Ascending aorta (tissue), 2 donors: ENCODE measurements at places on chromosomes 1 and 21.

- H3K36me3 ChIP-seq, result no peaks in the 10 kb centered on the region
- no peak for DNase-seq
- H3K27me3 ChIP-seq, result no peaks in the 10 kb centered on the region
- H3K4me1 ChIP-seq, result peaks cover 15% of the 10 kb centered on the region
- H3K4me3 ChIP-seq, result peak overlapping the region; percentile 81
Measured at GRCh38 chr21:33480481-33481103, 818 bp upstream of the TMEM50B start.

GRCh38 chr1:1157426-1157913, 16.2 kb upstream of the TTLL10 start:
- DNase-seq, result peak; percentile 29
- peak overlapping the region; percentile 88 for H3K27ac ChIP-seq
- no peaks in the 10 kb centered on the region for H3K27me3 ChIP-seq
- H3K4me3 ChIP-seq, result peak overlapping the region; percentile 89
- H3K4me1 ChIP-seq, result peaks cover 8% of the 10 kb centered on the region

DNA sequence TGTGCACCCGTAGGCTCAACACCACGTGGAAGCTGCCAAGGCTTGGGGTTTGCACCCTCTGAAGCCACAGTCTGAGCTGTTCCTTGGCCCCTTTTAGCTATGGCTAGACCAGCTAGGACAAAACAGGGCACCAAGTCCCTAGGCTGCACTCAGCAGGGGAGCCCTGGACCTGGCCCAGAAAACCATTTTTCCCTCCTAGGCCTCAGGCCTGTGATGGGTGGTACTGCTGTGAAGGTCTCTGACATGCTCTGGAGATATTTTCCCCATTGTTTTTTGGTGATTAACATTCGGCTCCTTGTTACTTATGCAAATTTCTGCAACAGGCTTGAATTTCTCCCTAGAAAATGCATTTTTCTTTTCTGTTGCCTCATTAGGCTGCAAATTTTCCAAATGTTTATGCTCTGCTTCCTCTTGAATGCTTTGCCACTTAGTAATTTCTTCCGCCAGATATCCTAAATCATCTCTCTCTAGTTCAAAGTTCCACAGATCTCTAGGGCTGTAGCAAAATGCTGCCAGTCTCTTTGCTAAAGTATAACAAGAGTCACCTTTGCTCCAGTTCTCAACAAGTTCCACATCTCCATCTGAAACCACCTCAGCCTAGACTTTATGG, 69.0 kb upstream of the KRTAP19-8 start:
- no peak overlapping the region for H3K4me3 ChIP-seq
- no peak overlapping the region for H3K27ac ChIP-seq
- H3K36me3 ChIP-seq, result no peaks in the 10 kb centered on the region
- DNase-seq, result no peak
- no peaks in the 10 kb centered on the region for H3K27me3 ChIP-seq

DNA sequence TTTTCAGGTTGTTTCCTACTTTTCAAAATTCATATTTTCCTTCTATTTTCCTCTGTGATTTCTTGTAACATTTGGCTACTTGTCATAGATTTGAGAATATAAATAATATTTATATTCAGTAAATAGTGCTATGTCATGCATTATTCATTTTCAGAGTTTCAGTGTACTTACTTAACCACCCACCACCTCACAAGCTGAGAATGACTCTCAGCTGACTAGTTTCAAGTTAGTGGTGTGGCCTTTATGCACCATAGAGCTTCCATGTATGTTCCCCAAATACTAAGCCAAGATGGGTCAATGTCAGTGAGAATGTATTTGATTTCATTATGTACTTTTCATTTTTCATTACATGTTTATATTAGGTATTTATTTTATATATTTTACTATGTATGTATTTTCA, 56.9 kb upstream of the RGS1 start:
- no peak for DNase-seq
- no peaks in the 10 kb centered on the region for H3K36me3 ChIP-seq
- H3K27me3 ChIP-seq, result no peaks in the 10 kb centered on the region
- H3K4me3 ChIP-seq, result no peak overlapping the region
- peaks cover 6% of the 10 kb centered on the region for H3K4me1 ChIP-seq
- H3K27ac ChIP-seq, result no peak overlapping the region

DNA sequence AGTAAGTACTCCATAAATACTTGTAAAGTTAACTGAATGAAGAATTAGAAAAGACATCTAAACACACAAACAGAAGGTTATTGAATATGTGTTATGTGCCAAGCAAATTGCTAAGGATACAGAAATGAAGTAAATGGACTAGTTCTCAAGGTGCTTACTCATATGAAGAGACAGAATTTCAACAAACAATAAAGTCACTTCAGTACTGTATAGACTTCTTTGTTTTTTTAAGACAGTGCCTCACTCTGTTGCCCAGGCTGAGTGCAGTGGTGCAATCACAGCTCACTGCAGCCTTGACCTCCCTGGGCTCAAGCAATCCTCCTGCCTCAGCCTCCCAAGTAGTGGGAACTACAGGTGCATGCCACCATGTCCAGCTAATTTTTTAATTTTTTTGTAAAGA, 57.3 kb downstream of the SERBP1 start:
- H3K27ac ChIP-seq, result no peak overlapping the region
- no peaks in the 10 kb centered on the region for H3K36me3 ChIP-seq
- H3K27me3 ChIP-seq, result no peaks in the 10 kb centered on the region
- no peak for DNase-seq

DNA sequence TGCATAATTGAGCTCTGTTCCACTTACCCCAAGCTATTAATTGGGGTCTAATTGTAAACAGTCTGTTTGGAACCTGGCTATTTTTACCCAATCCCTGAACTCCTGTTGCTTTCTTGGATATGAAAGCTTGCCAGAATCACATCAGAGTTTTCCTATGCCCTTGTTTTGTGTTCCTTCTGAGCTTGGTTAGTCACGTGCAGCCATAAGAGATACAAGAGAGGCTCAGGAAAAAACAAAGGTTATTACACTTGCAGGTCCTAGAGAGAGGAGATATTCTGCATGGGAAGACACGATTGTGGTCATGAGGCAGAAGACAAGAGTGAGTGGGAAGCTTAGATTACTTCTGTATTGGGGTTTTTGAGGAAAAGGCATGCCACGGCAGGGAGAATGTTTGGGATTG, 46.0 kb upstream of the RGL1 start:
- no peak overlapping the region for H3K27ac ChIP-seq
- H3K4me3 ChIP-seq, result no peak overlapping the region
- DNase-seq, result no peak
- no peaks in the 10 kb centered on the region for H3K36me3 ChIP-seq

DNA sequence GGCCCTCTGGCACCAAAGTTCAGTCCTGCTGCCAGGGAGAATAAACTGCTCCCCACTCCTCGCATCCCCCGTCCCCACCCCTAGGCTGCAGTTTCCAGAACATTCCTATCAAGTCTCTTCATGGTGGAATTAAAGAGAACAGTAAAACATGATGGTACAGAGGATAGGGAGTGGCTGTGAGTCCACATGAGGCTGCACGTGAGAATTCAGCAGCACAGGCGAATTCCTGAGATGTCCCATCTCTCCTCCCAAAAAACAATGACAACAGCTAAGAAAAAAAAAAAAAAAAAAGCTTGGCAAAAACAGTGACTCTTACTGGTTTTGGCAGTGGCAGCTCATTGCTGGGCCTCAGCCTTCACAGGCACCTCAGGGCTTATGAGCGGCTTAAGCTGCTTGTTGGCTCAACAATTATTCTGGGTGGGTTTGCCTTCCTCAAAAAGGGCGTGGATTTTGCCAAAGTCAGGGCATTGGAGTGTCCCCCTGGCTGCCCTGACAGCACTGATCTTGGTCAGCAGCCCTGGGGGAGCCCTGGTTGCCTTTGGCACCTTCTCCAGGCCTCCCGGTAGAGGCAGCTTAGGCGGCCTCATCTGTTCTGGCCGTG, 5.7 kb upstream of the IFFO2 start:
- no peaks in the 10 kb centered on the region for H3K36me3 ChIP-seq
- no peak overlapping the region for H3K4me3 ChIP-seq
- H3K27ac ChIP-seq, result no peak overlapping the region
- no peaks in the 10 kb centered on the region for H3K4me1 ChIP-seq
- no peak for DNase-seq
